ENCODE measurements at places on chromosomes 12 and 14.

DNA sequence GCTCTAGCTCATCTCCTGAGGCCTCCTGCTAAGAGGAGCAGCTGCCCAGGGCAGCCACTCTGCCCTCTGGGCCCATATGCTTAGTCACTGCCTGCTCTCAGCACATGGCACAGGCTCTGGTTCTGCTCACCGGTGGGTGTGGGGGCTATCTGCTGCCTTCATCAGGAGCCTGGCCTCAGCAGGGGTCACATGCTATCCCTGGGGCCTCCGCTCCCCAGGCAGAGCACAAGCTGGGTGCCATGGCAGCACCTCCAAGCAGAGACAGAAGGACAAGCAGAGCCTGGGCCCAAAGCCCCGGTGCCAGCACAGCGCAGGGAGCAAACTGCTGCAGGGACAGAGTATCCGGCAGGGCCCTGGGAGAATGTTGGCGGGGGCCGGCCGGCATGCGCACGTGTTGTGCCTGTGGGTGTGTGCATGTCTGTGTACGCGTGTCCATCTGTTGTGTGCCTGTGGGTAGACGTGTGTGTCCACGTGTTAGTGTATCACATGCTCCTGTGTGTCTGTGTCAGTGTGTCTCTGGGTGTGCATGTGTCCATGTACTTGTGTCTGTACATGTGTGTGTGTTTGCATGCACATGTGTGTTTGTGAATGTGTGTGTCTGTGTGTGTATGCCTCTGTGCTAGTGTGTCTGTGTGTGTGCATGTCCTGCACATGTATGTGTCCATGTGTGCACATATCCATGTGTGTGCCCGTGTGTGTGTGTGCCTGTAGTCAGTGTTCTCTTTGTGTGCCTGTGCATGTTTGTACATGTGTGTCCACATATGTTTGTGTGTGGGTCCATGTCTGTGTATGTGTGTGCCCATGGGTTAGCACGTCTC, 326.9 kb downstream of the TMEM121 start:
- DNase-seq: no peak

GRCh38 chr12:75294336-75294735, 35.8 kb downstream of the CAPS2 start:
- DNase-seq: no peak

GRCh38 chr12:51018956-51019355, 7.2 kb downstream of the SLC11A2 start:
- DNase-seq: no peak

DNA sequence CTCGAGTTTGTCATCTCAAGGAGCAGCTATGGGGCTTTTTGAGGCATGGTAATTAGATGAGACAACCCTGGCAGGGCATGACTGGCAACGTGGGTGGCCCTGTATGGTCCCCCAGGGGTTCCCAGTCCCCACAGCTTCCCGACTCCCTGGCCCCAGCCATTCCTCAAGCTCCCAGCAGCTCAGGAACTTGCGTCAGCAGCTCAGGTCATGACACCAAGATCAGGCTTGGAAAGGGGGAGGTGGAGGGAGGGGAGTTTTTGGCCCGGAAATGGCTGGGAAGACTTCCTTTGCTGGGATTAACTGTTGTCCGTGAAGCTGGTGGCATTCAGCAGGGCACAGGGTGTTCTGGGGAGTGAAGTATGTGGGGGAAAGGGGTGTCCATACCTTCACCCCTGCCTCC, 10.4 kb upstream of the NRIP2 start:
- no peak for DNase-seq

DNA sequence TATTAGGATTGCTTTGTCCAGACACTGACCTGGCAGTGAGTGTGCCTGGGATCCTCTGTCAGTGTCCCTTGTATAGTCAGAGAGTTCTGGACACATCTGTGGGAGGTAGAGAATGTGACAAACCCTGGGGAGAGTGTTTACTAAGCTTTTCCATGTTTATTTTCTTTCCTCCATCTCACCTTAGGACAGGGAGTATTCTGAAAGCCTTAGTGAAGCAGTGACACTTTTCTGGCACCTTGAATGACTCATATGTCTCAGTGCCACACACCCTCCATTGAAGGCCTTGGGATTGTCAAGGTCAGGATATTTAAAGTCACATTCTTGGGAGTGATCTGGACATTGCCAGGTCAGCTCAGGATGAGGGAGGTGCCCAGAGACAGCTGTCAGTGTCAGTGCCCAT, 34.9 kb upstream of the CTDSP2 start:
- DNase-seq: no peak

- no peak for DNase-seq
Observed at GRCh38 chr14:79037106-79037505, 866.9 kb downstream of the NRXN3 start.

Data from inflammatory macrophage treated with lipopolysaccharide for 4 hours (primary cell).